ENCODE measurements at places on chromosomes 5 and 9. TPM values are rescaled to one million over a fixed set of nuclear protein-coding genes. Genes with fewer than 3 reads are reported as not detected.

DNA sequence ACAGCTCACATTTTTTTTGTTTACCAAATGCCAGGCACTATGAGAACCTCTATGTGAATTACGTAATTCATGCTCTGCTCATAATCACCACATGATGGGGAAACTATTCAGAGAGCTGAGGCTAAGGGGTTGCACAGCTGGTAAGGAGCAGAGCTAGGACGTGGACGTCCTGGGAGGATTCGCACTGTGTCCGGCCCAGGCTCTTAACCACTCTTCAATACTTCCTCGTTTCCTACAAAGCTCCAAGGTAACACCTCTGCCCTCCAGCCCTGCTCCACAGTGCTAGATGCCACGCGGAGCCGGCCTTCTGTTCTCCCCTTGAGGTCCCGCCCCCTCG is 8.7 kb downstream of the PHF19 start:
- H3K27me3 ChIP-seq, result no peaks in the 10 kb centered on the region
- peak overlapping the region; percentile 9 for H3K4me3 ChIP-seq

RNF183 gene
- not detected for total RNA-seq

PFN3 gene
- not detected for total RNA-seq

DPM2 gene
- total RNA-seq, result 20.4 TPM

- no peak overlapping the region for H3K27ac ChIP-seq
- no peak overlapping the region for H3K4me3 ChIP-seq
- H3K4me1 ChIP-seq, result no peaks in the 10 kb centered on the region
- H3K36me3 ChIP-seq, result no peaks in the 10 kb centered on the region
These were observed 24.6 kb downstream of the ZNF454 start for GRCh38 chr5:178965465-178966055.

CCDC112 gene
- 11.1 TPM for total RNA-seq

GRCh38 chr5:105593011-105593760 is 2030.6 kb upstream of the NUDT12 start:
- no peak overlapping the region for H3K27ac ChIP-seq
- DNase-seq, result no peak
- no peaks in the 10 kb centered on the region for H3K36me3 ChIP-seq
- H3K27me3 ChIP-seq, result no peaks in the 10 kb centered on the region
- H3K4me3 ChIP-seq, result no peak overlapping the region

DNA sequence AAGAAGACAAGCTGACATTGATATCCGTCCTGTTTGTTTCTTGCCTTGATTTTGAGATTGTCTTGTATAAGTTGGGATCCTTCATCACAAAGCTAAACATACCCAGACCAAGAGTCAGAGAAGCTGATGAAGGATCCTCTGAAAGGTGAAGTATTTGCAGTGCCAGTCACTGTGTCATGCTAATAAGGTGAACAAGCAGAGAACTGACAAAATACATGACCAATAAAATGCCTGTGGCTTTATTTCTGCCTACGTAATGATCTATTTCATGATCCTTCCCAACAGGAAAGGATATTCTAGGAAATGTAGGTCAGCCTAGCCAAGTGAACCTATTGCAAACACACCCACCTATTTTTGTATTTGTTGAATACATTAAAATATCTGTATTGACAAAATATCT is 351.3 kb upstream of the CDH9 start:
- no peak for DNase-seq
- no peaks in the 10 kb centered on the region for H3K27me3 ChIP-seq
- H3K4me3 ChIP-seq, result no peak overlapping the region
- no peaks in the 10 kb centered on the region for H3K4me1 ChIP-seq
- no peak overlapping the region for H3K27ac ChIP-seq

DNA sequence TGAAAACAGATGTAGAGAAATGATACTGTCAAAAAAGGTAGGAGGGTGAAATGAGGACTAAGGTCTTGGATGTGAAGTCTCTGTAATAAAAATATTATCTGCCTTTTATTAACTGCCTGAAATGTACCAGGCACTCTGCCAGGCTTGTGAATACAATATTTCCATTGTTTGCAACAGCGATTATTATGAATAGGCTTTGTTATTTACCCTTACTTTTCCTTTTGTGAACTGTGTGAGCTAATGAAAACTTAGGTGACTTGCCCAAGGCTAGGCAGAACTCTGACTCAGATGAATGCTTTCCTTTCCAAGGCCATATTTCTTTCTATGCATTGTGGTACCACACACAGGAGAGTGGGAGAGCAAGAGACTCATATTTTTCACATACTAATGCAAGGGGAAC is 204.1 kb downstream of the CDH12 start:
- no peaks in the 10 kb centered on the region for H3K4me1 ChIP-seq
- no peak overlapping the region for H3K27ac ChIP-seq
- no peak for DNase-seq

DNA sequence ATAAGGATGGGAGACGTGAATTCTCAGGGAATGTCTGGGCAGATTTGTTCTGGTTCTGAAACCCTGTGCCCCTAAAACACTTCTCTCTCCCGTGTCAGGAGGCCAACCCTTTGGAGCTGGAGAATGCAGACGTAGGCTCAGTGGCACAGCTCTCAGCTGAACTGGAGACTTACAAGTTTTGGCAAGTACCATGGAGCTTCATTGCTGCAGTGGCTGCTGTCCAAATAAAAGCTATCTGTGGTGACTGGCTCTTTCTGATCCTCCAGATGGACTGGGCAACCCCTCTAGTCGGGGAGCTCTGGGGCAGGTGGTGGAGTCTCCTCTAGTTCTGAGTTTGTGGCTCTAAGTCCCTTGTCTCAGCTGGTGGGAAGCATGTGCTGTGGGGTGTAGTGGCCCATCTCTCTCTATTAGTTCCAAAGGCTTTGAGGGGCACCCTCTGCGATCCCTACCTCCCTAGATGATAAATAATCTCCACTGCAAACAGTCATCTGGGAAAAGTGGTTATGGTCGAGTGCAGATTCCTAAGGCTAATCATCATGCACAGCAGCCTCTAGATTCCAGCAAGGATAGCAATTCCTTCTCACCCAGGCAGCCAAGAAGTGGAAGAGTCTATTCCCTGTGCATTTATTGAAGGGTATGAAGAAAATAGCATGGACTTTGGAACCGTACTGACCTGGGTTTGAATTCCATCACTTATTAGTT is 204.2 kb upstream of the KLF4 start:
- no peak overlapping the region for H3K4me3 ChIP-seq
- DNase-seq, result no peak
- H3K27ac ChIP-seq, result no peak overlapping the region
- no peaks in the 10 kb centered on the region for H3K4me1 ChIP-seq

GRCh38 chr9:16553869-16554540 is 316.5 kb downstream of the BNC2 start:
- no peak overlapping the region for H3K27ac ChIP-seq
- no peaks in the 10 kb centered on the region for H3K36me3 ChIP-seq
- H3K4me1 ChIP-seq, result no peaks in the 10 kb centered on the region
- H3K27me3 ChIP-seq, result no peaks in the 10 kb centered on the region

- H3K4me1 ChIP-seq, result no peaks in the 10 kb centered on the region
- no peaks in the 10 kb centered on the region for H3K27me3 ChIP-seq
- no peak for DNase-seq
- H3K27ac ChIP-seq, result no peak overlapping the region
These were observed 752.4 kb upstream of the COX7C start for GRCh38 chr5:85865296-85865695.

- no peak overlapping the region for H3K27ac ChIP-seq
- no peak overlapping the region for H3K4me3 ChIP-seq
- no peaks in the 10 kb centered on the region for H3K27me3 ChIP-seq
- DNase-seq, result no peak
- H3K4me1 ChIP-seq, result no peaks in the 10 kb centered on the region
These were observed 30.2 kb downstream of the LRRC70 start for GRCh38 chr5:62608529-62609511.

N4BP3 gene
- 0.79 TPM for total RNA-seq

GRCh38 chr5:144310621-144311020 is 139.9 kb downstream of the KCTD16 start:
- no peak overlapping the region for H3K4me3 ChIP-seq
- H3K36me3 ChIP-seq, result no peaks in the 10 kb centered on the region
- H3K27ac ChIP-seq, result no peak overlapping the region
- DNase-seq, result no peak
- no peaks in the 10 kb centered on the region for H3K4me1 ChIP-seq

- peaks cover 26% of the 10 kb centered on the region for H3K27me3 ChIP-seq
- H3K4me1 ChIP-seq, result no peaks in the 10 kb centered on the region
- no peak overlapping the region for H3K4me3 ChIP-seq
- DNase-seq, result peak; percentile 48
- no peaks in the 10 kb centered on the region for H3K36me3 ChIP-seq
These were observed 64.4 kb downstream of the FAM114A2 start for GRCh38 chr5:153974131-153974812.

DNA sequence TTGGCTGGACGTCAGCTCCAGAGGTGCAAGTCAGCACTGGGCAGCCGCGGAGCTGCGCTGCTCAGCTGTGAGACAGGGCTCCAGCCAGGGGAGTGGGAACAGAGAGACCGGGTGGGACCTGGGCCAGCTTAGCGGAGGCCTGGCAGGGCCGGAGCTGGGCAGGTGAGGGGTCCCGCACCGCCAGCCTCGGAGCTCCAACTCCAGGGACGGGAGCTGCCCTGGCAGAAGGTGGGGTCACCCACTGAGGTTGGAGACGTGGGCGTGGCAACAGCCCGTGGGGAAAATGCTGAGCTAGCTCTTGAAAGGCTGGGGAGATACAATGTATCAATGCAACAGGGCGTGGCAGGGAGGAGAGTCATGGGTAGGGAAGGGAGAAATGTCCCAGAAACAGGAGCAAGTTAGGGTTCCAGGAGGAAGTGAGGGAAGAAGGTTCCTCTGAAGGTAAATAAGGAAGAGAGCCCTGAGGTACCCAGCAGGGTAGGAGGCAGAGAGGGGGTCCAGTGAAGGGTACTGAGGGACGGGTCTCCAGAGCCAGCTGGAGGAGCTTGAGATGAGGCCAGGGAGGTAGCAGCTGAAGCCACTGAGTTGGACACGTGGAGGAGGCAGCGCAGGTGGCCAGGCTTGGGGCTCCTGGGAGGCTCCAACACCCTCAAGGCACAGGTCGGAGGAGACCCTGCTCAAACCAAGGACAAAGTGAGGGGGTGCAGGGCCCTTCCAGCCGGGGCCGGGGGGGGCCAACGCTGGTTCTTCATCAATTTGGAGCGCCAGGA is 736 bp upstream of the NKD2 start:
- H3K4me1 ChIP-seq, result peaks cover 23% of the 10 kb centered on the region
- H3K27ac ChIP-seq, result no peak overlapping the region
- H3K36me3 ChIP-seq, result no peaks in the 10 kb centered on the region
- no peak for DNase-seq
- no peak overlapping the region for H3K4me3 ChIP-seq
- peaks cover 72% of the 10 kb centered on the region for H3K27me3 ChIP-seq

FBXW11 gene
- 106 TPM for total RNA-seq

MAN1B1 gene
- total RNA-seq, result 51.8 TPM

DNA sequence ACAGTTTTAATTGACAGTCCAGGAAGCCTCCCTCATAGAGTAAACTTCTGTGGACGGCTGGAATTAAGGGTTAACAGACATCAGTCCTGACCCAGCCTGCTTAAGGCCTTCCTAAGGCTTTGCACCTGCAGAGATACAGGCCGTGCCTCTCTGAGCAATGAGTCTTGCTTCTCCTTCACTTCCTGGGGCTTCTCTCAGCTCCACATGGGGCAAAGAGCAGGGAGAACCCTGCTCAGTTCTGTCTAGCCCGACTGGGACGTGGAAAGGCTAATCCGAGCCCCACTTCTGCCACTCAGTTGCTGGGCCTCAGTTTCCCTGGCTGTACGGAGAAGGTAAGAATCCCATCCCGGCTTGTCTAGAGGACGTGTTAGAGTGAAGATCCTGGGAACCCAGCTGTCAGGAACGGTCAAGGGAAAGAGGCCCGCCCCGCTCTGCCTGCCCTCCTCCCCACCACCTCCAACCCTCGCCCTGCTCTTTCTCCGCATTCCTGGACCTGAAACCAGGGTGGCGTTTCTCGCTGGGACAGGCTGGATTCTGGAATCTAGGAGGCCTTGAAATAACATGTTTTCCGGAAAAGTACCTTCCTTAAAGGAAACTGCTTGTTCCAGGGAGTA is 6.5 kb downstream of the SPAAR start:
- H3K27me3 ChIP-seq, result no peaks in the 10 kb centered on the region
- peaks cover 1% of the 10 kb centered on the region for H3K4me1 ChIP-seq
- no peaks in the 10 kb centered on the region for H3K36me3 ChIP-seq

POU4F3 gene
- not detected for total RNA-seq
